DMS 273 treated with DMSO at 0.1 percent for 48 hours (cell line): ENCODE measurements at places on chromosomes 7 and 10.

DNA sequence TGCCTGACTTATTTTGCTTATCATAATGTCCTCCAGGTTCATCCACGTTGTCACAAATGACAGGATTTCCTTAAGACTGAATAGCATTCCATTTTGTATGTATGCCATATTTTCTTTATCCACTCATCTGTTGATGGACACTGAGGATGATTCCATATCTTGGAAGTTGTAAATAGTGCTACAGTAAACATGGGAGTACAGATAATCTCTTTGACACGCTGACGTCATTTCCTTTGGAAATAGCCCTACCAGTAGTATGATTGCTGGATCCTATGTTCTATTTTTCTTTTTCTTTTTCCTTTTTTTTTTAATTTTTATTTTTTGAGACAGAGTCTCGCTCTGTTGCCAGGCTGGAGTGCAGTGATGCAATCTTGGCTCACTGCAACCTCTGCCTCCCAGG is 167.6 kb downstream of the CTTNBP2 start:
- no peak for DNase-seq

DNA sequence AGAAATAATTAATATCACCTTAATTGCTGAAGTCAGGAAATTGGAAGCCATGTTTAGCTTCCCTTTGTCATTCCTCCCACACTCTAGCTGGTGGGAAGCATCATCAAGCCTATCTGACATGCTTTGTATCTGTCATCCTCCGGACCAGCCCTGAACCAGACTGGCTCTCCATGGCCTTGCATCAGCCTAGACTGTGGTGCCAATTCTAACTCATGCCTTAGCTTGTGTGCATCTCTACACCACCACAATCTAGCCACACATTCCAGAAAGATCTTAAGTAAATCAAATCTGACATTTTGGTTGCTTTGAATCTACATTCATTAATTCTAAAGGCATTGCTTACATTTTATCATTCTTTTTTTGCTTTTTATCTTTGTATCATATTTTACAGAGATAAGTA is 196.4 kb upstream of the VSTM2A start:
- DNase-seq, result no peak

GRCh38 chr10:1297566-1298301 is 241.5 kb downstream of the WDR37 start:
- DNase-seq, result no peak

GRCh38 chr7:103143868-103144267 is 5.0 kb downstream of the NAPEPLD start:
- no peak for DNase-seq

DNA sequence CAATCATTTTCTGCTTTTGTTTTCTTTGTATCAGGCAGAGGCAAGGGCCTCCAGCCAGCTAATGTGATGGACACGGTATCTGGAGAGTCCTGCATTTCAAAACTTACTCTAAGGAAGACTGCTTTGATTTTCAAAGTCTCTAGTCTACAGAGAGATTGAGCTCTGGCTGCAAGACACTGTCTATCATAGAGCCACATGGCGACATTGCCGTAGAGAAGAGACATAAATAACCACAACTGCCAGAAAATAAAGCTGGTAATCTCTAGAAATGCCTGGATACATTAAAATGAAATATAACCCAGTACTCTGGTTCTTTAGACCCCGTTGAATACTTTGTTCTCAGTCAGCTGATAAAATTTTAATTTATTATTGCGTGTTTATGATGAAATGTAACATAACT is 90.8 kb downstream of the OTUD1 start:
- no peak for DNase-seq
